NCI-H524 (cell line): ENCODE measurements at places on chromosomes 6 and 20.

- no peak for DNase-seq
Observed at GRCh38 chr20:10558635-10559187, 115.1 kb downstream of the JAG1 start.

DNA sequence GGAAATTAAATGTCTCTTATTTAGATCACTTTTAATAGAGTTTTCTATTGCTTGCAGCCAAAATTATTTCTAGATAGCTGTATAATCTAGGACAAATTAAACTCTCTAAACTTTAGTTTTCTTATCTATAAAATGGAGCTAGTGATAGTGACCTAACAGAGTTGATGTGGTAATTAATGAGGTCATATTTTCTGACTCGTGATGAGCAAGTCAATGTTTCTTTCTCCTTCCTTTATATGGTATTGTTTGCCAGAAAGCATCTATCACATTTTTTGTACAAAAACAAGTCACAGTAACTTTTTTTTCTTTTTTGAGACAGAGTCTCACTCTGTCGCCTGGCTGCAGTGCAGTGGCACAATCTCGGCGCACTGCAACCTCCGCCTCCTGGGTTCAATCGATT is 267.7 kb downstream of the FARS2 start:
- DNase-seq, result no peak

DNA sequence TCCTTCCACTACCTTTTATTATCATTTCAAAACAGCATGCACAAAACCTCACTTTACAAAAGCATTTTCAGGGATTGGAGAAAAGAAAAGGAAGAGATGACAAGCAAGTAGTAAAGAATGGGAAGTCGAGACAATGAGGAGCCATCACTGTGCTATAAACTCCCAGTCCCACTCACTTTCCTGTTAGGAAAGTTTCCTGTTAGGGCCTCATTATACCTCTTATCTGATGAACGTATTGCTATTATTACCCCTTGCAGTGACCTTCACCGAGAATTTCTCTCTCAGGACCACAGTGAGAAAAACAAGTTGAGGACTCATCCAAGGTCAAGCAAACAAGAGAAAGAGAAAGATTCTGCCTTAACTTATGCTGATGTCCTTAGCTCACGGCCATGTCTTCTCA is 28.8 kb downstream of the LAMP5 start:
- no peak for DNase-seq

GRCh38 chr6:16432075-16433032 is 194.0 kb downstream of the GMPR start:
- DNase-seq, result no peak

DNA sequence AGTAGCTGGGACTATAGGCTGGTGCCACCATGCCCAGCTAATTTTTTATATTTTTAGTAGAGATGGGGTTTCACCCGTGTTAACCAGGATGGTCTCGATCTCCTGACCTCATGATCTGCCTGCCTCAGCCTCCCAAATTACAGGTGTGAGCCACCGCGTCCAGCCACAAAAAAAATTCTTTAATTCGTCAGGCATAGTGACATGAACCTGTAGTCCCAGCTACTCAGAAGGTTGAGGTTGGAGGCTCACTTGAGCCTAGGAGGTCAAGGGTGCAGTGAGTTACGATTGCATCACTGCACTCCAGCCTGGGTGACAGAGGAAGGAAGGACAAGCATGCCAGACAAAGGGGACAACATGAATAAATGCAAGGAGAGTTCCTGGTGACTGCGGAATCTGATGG is 19.5 kb upstream of the ASXL1 start:
- DNase-seq, result no peak

DNA sequence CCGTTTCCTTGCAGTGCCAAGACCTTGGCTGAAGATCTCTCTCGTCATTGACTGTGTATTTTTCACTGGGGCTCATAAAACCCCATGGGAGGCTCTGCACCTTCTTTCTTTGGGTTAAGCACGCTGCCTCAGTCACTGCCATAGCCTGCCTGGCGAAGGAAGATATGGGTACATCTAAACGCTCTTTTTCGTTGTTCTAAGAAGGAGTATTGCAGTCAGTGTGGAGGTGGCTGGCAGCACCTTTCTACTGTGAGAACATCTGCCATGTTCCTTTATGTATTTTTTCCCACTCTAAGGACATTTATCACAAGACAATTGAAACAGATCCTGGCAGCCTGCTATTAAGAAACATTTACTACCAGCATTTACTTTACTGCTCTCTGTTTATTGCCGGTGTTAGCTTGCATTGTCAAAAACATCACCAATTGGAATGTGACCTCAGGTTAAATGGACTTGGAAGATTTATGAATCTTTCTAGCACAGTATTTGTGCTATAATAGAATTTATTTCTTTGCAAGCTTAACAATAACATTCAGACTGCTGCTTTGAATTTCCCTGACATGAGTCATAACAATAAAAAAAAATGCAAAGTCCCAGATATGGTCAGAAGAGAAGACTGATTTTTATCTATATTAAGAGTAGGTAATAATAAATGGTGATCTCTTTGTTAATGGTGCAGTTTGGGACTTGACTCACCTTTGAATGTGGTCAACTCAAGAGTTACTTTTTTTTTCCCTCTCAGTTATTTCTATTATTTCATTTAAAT is 62.2 kb upstream of the CLDN20 start:
- no peak for DNase-seq

DNA sequence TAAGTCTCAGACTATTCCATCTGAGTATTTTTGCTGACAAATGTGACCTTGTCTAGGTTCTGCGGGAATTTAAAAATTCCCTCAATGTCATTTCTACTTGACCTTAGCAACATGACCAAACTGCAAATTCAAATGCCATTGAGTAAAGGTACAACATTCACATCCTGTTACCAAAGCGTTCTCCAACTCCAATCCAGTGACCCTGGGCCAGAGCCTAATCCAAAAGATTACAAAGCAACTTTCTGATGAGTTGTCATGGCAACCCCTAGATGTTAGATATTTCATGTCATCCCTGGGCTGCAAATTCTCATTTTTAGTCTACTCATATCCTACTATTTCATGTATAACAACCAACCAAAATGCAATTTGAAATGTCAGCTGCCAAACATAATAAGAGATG is 65.3 kb downstream of the BACH2 start:
- DNase-seq, result no peak

DNA sequence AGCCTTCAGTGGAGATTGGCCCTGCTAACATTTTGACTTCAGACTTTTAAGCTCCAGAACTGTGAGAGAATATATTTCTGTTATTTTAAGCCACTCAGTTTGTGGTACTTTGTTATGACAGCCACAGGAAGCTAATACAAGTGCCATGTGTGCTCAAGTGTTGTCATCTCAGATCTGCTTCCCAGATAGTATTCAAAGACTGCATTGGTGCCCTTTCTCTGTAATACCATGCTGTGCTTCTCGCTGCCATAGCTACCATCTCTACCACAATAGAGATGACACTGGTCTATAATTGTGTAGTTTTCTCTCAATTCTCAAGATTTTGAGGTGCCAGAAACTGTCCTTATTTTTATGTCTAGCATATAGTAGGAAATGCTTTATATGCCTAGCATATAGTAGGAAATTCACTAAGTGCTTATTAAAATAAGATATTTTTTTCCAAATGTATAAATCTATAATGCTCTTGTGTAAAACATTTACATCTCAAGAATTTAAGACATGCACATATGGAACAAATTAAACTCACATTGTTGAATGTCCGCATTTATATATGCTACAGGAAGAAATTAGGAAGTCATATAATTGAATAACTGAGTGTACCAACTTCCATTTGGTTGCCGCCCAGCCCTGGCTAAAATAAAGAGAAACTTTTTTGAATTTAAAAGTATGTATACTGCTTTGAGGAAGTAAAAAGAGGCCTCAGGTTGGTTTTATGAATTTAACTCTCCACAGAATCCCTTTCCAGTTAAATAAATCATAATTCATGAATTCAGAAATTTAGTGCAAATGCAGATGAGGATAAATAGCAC is 77.6 kb downstream of the TPBG start:
- DNase-seq, result no peak

DNA sequence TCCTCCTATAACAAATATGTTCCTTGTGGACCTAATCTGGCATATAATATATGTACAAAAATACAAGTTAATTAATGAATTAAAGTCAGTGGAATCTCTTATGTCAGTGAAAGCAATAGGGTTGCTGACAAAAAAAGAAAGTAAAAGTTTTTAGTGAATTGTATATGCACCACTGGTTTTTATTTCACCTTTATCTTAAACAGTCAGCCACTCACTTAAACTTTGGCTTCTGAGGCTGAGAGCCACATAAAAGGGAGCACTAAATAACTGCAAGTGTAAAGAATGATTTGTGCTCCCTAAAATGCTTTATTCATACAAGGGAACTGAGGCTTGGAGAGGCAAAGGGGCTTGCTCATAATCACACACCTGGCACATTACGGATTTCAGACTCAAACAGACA is 9.9 kb upstream of the F13A1 start:
- DNase-seq, result no peak

DNA sequence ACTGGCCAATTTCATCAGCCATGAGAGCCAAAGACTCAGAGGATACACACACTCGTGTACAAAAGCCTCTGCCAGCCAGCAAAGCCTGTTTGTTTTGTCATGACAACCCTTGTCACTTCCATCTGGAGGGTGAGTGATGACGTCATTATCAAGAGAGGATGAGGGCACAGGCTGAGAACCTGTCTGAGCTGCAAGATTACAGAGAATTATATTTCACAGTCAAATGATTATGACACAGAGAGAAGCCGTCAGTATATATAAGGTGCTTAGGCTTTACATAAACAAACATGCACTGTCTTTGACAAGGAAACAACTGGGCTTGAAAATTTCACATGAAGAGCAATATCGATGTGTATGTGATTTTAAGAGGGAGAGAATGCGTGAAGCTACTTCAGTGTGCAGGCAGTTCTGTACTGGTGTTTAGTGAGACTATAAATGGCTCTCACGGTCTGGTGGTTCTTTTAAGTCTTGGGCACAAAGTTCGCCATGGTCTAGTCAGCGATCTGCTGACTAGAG is 36.5 kb upstream of the BCLAF1 start:
- DNase-seq, result peak; percentile 48

DNA sequence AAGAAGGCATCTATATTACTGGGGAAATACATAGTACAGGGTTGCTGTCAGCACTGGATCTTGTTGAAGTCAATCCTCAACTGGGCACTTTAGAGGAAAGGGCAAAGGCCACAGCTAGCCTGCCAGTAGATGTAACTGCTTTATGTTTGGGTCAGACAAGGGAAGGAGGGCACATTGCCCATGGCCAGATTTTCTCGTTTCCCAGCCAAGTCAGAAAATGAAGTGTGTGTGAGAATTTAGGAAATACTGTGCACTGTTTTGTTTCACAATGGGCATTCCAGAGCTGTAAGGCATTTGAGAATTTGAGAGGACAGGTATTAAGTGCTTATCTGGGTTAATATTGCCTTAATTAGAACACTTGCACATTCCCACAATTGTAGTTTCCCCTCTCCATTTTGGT is 183.9 kb upstream of the MCHR2 start:
- DNase-seq, result no peak

DNA sequence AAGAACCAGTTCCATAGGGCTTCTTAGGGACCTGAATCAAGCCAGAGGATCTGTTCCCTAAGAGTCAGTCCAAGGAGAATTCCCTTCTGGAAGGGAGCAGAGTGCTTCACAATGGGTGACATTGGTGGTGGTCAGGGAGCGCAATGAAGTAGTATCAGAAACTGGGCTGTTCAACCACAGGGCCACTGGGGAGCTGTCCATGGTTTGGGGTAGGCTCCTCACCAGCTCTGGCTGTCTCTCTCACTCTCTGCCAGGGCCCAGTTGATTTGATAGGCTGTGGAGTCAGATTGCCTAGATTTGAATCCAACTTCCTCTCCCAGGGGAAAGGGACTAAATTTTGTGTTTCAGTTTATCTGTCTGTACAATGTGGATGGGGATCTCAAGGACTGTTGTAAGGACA is 36.7 kb upstream of the CHD6 start:
- DNase-seq, result no peak

GRCh38 chr6:80792151-80792550 is 685.7 kb downstream of the BCKDHB start:
- DNase-seq, result no peak

GRCh38 chr6:150030611-150031010 is 5.3 kb upstream of the RAET1L start:
- DNase-seq, result no peak

GRCh38 chr6:119020597-119021561 is 57.6 kb downstream of the FAM184A start:
- no peak for DNase-seq

DNA sequence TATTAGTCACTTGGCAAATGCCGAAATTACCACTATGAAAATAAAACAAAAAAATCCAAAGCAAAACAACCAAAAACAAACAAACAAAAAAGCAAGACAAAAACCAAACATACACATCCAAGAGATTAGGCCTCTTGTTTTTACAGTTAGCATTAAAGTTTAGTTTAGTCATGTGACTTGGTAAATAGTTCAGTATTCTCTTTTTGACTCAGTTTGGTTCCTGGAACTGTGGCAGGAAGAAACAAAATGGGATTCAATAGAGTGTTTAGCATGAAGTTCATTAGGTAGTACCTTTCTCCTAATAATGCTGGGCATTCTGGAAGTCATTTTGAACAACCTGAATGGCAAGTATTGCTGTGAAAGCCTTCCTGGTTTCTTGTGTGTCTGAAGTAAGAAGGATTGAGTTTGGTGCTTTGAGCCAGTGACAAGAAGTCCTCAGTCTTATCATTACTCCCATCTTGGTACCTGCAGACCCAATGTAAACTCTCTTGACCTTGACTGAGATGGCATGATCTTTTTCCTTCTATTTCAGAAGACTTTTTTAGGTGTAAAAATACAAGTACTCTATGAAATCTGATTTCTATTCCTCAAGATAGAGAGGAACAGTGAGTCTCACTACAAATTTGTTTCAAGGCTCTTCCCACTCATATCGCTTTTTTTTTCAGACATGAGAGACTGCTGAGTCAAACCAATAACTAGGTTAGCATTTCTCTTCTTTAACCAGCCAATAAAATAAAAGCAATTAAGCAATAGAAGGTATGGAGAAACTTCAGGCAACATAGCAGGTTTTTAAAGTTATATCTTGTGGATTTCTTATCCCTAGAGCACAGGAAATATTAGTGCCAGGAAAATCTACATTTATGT is 223.6 kb upstream of the PREP start:
- no peak for DNase-seq

DNA sequence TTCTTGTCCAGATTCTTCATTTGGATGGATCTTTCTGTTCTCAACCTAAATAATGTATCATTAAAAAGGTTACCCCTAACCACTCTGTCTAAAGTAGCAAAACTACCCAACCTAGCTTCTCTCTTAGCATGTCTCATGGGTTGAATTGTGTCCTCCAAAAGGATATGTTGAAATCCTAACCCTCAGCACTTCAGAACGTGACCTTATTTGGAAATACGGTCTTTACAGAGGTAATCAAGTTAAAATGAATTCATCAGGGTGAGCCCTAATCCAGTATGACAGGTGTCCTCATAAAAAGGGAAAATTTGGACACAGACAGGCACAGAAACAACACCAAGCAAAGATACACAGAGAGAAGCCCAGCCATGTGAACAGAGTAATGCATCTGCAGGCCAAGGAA is 6.1 kb upstream of the FRK start:
- DNase-seq, result peak; percentile 30

DNA sequence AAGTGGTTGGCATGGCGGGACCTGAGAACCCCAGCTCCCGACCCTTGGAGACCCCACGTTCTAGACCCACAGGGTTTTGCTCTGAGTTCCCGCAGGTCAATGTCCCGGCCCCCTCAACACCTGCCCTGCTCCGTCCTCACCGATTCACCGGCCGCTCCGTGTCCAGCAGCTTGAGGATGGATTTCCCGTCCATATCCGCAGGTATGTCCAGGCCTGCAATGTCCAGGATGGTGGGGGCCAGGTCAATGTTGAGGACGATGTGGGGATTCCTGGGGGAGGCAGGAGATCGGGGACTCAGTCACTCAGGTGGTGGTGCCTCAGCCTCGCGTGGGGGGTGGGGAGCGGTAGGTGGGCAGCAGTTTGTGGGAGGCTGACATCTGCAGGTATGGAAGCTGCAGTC is 106.7 kb downstream of the SULF2 start:
- no peak for DNase-seq
